ENCODE measurements at places on chromosomes 2 and 18. TPM values are rescaled to one million over a fixed set of nuclear protein-coding genes. Genes with fewer than 3 reads are reported as not detected.

Gene CXCR1
- total RNA-seq = not detected

Gene SH2D6
- total RNA-seq = not detected

Gene CRYBA2
- not detected for total RNA-seq

Gene SLC9A2
- total RNA-seq = not detected

Gene PSMA8
- total RNA-seq = not detected

- DNase-seq = no peak
Measured at GRCh38 chr2:165795011-165795410, 964 bp upstream of the GALNT3 start.

DNA sequence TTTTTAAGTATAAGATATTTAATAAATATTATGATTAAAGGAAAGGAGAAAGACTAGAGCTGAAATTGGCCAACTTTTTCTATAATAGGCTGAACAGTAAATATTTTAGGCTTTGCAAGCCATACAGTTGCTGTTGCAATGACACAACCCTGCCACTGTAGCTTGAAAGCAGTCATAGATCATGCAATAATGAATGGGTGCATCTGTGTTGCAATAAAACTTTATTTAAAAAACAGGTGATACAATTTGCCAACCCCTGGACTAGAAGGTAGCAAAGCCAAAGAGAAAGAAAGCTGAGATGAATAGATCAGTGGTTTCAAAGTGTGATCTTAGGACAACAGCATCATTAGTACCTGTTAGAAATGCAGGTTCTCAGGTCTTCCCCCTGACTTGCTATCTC lies 219.1 kb downstream of the SETBP1 start:
- no peak for DNase-seq

- DNase-seq = no peak
Measured at GRCh38 chr18:47286776-47287410, 35.4 kb upstream of the SKOR2 start.

DNA sequence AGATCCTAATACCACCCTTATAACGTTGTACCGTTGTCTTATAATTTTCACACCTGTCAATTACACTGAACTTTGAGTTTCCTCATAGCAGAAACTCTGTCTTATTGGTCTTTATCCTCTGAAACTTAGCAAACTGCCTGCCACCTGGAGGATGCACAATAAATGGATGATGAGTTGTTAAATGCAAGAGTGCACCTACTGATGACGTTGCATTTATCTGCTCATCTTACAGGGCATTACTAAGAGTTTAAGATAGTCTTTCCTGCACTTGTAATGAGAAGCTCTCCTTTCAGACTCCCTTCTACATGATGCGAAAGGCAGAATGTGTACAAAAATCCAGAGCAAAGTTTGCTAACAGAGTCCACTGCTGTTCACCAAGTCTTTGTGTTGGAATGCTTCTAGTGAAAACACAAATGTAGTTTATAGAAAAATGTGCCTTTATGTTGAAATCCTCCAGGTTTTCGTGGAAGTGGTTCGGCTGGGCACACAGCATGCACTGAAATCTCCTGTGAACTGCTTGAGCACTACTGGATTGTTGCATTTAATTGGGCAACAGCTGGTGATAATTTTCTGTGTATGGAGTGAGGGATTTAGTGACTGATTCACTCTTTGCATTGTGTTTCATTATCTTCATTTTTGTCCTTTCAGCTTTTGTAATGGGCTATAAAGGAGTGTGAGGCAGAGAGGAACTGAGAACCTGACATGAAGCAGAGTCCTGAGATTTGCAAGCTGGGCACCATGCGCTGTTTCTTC lies 665.8 kb upstream of the ID2 start:
- no peak for DNase-seq

GRCh38 chr2:133418671-133419070 lies 149.6 kb downstream of the NCKAP5 start:
- DNase-seq = peak; percentile 18

GRCh38 chr18:7370375-7370774 lies 139.5 kb downstream of the LRRC30 start:
- DNase-seq = no peak

- no peak for DNase-seq
Measured at GRCh38 chr18:5419030-5419429, 123.5 kb upstream of the ZBTB14 start.

- DNase-seq = no peak
Measured at GRCh38 chr2:232432598-232433184, 23.3 kb upstream of the ALPI start.

DNA sequence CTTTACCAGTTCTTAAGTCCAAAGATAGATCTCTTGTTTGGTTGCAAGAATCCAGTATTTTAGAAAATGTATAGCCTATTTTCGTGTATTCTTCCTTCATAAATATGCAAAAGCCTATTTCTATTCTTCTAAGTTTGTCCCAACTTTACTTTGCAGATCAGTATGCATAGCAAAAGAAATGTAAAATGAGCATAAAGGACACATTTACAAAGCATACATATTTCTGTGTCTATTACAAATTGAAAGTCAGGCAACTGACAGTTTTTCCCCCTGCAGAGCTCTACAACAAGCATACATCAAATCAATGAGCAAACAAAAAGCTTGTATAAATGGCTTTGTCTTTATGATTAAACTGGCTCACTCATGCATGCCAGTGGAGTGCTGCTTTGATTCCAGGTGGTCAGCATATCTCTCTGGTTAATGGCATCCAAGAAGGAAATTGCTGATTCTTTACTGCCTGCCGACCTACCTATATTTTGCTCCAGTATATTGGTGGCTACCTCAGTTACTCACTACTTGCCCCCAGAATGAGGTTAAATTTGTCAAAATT lies 10.0 kb upstream of the VPS54 start:
- no peak for DNase-seq

DNA sequence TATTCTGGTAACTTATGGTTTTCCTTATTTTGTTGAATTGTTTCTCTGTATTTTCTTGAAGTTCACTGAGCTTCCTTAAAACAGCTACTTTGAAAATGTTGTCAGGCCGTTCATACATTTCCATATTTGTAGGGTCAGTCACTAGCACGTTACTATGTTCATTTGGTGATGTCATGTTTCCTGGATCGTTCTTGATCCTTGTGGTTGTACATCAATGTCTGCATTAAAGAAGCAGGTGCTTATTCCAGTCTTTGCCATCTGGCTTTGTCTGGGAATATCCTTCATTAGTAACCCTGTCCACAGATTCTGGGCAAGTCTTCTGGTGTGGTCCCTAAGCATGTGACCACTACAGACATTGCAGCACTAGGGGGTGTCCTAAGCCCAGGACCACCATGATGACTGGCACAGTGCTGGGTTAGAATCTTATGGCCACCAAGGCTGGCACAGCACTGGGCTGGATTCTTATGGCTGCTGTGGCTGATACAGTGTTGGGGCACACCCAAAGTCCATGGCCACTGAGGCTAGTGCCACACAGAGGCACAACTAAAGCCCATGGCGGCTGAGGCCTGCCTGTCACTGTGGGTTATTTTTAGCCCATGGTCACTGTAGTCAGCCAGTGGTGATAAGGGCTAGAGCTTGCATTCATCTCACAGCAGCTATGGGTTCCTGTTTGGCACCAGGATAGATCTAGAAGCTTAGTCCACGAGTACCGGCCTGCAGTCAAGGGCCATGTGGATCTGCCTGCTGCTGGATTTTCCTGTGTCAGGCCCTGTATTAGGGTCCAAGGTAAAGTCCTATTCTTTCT lies 13.2 kb downstream of the VWA3B start:
- DNase-seq = no peak

DNA sequence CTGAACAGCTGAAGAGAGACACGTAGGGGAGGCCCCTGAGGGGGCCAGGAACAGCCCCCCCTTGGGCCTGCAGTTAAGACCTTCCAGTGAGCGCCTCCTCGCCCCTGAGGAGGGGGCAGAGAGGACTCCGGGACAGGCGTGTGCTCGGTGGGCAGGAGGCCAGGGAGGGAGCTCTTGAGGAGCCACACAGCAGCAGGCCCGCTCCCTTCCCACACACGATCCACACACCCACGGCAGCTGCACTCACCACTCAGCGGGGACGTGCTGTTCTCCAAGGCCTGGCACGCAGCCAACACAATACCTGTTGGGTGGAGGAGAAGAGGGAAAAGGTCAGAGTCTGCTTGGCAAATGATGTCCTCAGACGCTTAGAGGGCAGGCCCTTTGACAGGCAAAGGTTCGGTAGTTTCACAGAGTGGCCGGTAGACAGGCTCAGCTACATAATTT lies 39.0 kb downstream of the TGFA start:
- no peak for DNase-seq

GRCh38 chr2:46914578-46915230 lies 902 bp downstream of the MCFD2 start:
- DNase-seq = peak; percentile 24

DNA sequence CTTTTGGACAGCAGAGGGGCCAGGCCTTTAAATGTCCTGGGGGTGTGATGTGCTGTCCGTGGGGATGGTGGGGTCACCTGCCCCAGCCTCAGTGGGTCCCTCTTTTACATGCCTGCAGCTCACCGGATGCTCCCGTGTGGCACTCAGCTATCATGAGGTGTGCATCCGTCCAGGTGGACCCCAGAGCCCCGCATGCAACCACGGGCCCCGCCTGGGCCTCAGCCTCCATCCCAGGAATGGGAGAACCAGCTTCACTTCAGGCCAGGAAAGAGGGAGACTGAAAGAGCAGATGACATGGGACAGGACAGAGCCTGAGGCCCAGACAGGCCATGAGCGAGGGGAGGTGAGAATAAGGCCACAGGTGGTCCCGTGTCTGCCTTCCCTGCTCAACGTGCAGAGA lies 37.5 kb downstream of the RAMP1 start:
- DNase-seq = no peak
